ENCODE measurements at places on chromosomes 4 and X.

DNA sequence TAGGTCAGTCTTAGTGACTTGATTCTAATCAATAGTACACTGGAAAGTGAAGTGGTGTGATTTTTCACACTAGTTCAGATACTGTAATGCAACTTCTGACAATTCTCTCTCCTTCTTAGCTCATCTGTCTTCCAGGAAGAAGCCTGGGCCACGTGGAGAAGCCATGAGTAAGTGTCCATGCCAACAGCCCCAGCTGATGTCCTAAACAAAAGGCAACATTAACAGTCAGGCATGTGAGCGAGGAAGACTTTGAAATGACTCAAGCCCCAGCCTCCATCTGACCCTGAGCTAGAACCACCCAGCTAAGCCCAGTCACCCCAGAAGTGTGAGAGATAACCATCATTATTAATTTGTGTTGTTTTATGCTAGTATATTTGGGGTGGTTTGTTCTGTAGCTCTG lies 115.7 kb upstream of the MAGEB16 start:
- DNase-seq: no peak

GRCh38 chr4:114481856-114482255 lies 116.8 kb upstream of the UGT8 start:
- DNase-seq: no peak

- no peak for DNase-seq
Measured at GRCh38 chr4:99763635-99764101, 53.0 kb upstream of the DAPP1 start.

GRCh38 chrX:25531096-25531495 lies 515.3 kb upstream of the ARX start:
- DNase-seq: no peak

DNA sequence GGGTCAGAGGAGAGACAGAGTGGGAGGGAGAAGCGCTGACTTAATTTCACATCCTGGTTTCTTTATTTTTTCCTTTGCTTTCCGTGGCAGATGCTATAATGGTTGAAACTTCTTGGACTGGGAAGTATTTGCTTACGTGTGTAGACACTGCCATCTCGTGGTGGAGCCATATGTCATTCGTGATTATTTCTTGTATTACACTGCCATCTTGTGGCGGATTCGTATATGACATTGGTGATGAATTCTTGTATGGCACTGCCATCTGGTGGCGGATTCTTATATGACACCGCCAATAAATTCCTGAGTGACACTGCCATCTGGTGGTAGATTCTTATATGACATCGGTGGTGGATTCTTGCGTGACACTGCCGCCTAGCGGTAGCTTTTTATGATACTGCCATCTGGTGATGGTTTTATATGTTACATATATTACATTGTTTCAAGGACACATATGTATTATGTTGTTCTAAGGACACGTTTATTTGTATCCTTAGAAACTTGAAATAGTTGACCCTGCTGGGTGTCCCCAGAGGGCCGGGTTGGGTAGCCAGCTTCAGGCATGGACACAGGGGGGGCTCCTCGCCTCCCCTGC lies 37.3 kb upstream of the CLCN4 start:
- peak; percentile 72 for DNase-seq

- no peak for DNase-seq
Measured at GRCh38 chrX:133265331-133265730, 47.2 kb upstream of the TFDP3 start.

DNA sequence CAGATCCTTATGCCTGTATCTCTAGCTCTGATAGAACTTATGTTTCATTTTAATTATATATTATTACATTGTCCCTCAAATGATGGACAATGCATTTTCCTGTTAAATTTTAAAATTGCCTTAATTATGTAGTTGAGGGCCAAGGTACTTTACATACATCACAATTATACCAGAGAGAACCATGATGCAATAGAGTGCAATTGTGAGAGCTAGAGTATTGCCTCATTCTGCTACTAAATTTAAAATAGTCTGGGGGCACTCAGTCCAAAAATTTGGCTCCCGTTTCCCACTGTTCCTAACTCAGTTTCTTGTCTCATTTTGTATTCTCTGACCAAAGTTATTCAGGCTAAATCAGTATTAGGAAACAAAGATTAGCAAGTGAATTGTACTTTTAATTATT lies 378.5 kb upstream of the ZFP42 start:
- no peak for DNase-seq

- DNase-seq: no peak
Measured at GRCh38 chr4:177464026-177464425, 21.8 kb upstream of the AGA start.

- DNase-seq: no peak
Measured at GRCh38 chr4:107094332-107094731, 58.2 kb upstream of the DKK2 start.

DNA sequence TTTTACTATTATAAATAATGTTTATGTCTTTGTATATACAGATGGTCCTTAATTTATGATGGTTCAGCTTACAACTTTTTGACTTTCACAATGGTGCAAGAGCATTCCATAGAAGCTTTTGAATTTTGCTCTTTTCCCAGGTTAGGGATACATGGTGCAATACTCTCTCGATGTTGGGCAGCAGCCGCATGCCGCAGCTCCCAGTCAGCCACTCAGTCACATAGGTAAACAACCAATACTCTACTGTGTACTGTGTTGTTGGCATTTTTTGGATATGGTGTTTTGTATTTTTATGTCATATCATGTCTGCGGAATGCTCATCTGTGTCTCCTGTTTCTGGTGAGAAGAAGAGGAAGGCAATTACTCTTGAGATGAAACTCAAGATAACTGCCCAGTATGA lies 258.0 kb upstream of the ETNPPL start:
- DNase-seq: no peak

- DNase-seq: no peak
Measured at GRCh38 chrX:27746516-27746915, 61.3 kb upstream of the MAGEB10 start.

GRCh38 chrX:65879977-65880799 lies 159.7 kb downstream of the VSIG4 start:
- DNase-seq: no peak

DNA sequence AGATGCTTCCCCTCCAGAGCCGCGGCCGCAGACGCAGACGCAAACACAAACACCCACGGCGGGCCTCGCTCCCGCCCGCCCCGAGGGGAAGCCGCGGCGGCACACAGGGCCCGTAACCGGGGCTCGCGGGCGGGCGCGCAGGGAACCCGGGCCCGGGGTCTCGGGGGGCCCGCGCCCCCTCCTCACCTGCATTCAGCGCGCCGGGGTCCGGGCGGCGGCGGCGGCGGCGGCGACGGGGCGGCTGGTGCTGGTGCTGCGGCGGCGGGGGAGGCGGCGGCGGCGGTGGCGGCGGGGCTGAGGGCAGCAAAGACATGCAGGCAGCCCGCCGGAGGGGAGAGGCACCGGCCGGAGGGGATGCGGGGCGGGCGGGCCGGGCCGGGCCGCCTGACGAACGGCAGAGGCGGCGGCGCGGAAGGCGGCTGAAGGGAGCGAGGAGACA lies 255 bp upstream of the CNOT6L start:
- DNase-seq: no peak

DNA sequence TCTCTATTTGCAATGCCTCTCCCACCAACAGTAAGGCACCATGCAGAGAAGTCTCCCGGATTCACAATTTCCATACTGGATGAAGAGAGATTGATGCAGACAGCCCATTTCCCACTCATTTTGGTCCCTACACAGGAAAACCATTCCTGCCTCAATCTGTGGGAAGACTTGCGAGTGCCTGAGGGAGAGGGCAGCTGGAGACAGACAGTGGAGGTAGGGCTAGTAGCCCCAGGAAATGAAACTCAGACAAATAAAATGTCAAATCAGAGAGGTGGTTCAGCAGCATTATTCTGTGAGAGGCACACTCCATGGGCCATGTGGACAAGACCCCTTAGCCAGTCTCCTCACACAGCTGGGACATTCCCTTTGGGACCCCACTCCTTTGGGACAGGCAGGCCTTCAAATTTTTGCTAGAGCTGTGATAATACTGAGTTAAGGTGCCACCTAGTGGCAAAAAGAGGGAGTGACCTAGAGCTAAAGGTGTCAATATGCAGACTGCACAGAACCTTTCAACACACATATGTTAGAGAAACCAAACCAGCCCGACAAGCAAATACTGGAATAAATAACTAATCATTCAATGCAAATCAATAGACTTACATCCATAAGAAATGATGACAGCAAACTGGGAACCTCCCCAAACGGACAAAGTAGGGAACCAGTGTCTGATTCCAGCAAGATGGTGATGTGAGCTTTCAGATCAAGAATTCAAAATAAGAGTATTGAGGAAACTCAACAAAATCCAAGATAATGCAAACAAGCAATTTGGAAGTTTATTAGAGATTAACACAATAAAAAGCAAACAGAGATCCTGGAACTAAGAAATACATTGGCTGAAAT lies 1865.3 kb upstream of the AGA start:
- DNase-seq: no peak

- no peak for DNase-seq
Measured at GRCh38 chr4:4496592-4497372, 45.1 kb downstream of the STX18 start.

Measured in stimulated activated CD8-positive, alpha-beta memory T cell treated with anti-CD3 and anti-CD28 coated beads, Interleukin-4, amount 100 ng/mL, for 1 hour (primary cell).